ENCODE measurements at places on chromosomes 7 and 10.

- no peak for DNase-seq
Measured at GRCh38 chr10:88820748-88821401, 18.3 kb downstream of the LIPM start.

DNA sequence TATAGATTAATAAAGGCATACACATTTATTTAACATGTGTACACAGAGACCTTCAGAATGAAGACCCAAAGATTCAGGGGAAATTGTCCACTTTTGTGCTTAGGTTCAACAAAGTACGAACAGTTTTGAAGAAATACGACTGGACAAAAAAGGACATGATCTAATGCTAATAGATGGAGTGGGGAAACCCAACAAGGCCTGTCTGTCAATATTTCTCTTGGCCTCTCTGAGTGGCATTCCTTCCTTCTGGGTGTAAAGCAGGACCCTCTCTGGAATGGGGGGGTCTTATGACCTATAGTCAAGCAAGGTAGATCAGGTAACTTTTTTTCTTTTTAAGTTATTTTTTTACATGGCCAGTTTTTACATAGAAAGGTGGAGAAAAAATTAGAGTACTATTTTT lies 222.3 kb upstream of the IGFBP3 start:
- no peak for DNase-seq

DNA sequence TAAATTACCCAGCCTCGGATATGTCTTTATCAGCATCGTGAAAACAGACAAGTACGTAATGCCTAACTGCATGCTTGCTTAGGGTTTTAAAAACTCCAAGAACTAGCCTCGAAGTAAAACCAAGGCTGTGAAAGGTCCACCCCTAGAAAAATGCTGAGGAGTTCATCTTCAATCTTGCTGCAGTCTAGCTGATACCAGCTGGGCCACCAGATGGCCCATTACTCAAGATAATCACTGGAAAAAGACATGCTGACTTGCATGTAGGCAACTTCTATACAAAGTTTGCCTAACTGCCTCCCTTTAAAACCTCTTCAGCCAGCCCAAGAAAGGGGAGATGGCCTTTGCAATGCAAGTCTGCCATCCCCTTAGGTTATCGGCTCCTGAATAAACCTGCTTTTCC lies 614.1 kb downstream of the GALNT17 start:
- DNase-seq: no peak

GRCh38 chr7:102152672-102153598 lies 133.7 kb upstream of the SH2B2 start:
- DNase-seq: no peak

DNA sequence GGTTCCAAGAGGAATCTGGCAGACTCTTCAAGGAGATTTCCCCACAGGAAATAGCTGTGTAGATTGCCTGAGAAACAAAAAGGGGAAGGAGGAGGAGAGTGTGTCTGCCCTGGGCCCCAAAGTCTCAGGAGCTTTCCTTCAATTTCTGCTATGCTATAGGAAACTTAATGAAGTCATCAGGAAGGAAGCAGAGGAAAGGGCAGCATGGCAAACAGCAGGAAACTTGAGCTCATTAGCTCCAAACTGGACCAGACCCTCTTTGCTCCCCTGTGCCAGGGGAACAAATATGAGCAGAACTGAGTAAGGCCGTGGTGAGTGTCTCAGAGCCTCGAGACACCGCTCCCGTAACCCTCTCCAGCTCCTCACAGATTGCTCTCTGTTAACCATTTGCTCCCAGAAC lies 4.8 kb upstream of the KCNIP2 start:
- DNase-seq: no peak

DNA sequence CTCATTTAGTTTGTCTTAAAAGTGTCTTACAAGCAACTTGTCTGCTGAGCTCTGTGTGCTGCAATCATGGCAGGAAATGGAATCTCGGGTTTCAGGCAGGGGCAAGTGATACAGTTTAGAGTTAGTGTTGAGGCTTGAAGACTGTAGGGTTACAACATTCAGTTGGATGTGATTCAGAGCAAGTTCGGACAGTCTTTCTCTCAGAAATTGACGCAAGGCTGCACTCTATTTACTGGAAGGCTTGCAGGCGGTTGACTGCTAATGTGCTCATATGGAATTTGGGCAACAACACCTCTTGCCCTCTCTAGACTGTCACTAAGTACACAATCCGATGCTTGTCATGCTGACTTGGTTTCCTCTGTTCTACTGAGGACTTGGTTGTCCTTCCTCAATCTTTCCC lies 161.7 kb upstream of the BMPER start:
- DNase-seq: no peak

- no peak for DNase-seq
Measured at GRCh38 chr7:130149281-130150139, 55.7 kb downstream of the TMEM209 start.

GRCh38 chr10:59285848-59286247 lies 76.5 kb downstream of the FAM13C start:
- no peak for DNase-seq

GRCh38 chr7:139741239-139741638 lies 36.6 kb downstream of the HIPK2 start:
- no peak for DNase-seq

- DNase-seq: no peak
Measured at GRCh38 chr10:48885376-48885775, 54.3 kb downstream of the LRRC18 start.

DNA sequence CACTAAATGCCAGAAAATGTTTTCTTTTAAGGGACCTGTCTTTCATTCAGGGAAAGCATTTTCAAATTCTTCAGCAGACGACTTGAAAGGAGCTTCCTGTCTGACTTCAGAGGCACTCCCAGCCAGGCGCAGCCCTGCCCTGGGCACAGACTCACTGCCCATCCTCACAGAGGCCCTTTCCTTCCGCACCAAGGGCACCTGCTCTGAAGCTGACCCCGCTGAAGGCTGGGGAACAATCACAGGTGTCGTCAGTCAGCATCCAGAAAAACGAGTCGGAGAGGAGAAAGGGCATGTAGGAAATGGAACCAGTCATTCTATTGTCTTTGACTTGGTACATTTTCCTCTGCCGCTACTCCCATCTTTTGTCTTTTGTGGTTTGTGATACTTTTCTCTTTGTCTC lies 125.3 kb upstream of the PARD3 start:
- no peak for DNase-seq
